ENCODE measurements at places on chromosomes 2 and 18.

- no peaks in the 10 kb centered on the region for H3K27me3 ChIP-seq
- H3K36me3 ChIP-seq: peaks cover 12% of the 10 kb centered on the region
- no peak overlapping the region for H3K4me3 ChIP-seq
- H3K27ac ChIP-seq: no peak overlapping the region
- DNase-seq: peak; percentile 31
- peaks cover 9% of the 10 kb centered on the region for H3K4me1 ChIP-seq
Observed at GRCh38 chr2:3488061-3488531, 31.2 kb downstream of the ADI1 start.

DNA sequence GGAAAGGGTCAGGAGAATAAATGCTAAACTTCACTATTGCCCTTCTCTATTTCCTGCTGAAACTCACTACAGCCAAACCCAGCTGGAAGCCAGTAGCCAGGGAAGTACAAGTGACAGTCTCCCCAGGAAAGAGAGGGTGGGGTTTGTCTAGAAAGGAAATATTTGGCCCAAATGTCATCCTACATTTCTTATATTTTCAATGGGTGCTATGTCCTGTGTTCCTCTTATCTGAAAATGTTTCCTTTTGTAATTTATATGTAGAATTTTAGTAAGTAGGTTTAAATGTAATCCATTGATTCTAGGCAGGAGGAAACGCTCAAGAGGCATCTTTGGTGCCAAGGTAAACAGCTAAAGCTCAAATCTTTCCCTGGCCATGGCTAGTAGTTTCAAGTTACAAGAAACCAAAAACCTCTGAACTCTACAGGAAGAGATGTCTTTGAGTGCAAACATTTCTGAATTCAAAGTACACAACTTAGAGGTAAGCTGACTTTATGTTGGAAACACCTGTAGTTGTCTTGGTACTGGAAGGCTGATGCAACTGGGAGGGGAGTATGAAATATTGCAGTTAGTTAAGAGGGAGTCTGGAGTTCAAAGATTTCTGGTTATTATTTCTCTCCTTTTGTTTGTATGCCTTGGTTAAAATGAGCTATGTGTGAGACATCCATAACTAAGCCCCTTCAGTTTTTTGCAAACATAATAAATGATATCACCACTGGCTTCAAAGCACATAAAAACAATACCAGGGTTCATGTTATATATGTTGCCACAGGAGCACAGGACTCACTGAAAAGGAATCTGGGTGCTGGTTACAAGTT is 356.1 kb upstream of the ZC3H15 start:
- H3K4me3 ChIP-seq: no peak overlapping the region
- H3K4me1 ChIP-seq: peaks cover 8% of the 10 kb centered on the region
- no peaks in the 10 kb centered on the region for H3K36me3 ChIP-seq

DNA sequence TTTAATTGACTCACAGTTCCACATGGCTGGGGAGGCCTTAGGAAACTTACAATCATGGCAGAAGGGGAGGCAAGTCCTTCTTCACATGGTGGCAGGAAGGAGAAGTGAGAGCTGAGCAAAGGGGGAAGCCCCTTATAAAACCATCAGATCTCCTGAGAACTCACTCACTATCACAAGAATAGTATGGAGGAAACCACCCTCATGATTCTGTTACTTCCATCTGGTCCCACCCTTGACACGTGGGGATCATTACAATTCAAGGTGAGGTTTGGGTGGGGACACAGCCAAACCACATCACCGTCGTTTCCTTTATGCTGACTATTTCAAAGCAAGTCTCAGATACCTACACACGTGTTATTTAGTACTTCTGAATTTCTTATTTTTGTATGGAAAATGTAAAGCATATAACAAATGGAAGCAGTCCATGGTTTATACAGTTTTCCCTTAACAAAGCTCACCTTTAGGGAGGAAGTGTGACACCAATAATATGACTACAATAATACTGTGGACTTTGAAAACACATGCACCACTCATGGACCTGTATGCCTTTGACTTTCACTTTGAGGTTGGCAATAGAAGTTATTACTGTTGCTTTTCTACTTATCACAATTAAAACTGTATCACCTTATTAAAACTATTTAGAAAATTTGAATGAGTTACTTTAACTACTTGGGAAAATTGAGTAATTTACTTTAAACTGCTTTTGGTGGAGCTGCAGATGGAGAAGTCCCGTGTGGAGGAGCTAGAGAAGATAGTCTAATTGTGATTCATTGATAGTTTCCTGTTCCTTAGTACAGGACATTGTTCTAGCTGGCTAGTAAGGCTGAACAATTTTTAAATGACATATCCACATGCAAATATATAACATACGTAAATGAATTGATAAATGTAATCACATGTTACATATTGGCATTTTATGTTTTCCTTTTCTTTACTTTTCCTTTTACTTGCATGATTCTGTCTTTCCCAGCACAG is 37.3 kb downstream of the MTCL1 start:
- H3K4me1 ChIP-seq: peaks cover 6% of the 10 kb centered on the region
- no peaks in the 10 kb centered on the region for H3K27me3 ChIP-seq
- no peak overlapping the region for H3K4me3 ChIP-seq
- no peak overlapping the region for H3K27ac ChIP-seq

DNA sequence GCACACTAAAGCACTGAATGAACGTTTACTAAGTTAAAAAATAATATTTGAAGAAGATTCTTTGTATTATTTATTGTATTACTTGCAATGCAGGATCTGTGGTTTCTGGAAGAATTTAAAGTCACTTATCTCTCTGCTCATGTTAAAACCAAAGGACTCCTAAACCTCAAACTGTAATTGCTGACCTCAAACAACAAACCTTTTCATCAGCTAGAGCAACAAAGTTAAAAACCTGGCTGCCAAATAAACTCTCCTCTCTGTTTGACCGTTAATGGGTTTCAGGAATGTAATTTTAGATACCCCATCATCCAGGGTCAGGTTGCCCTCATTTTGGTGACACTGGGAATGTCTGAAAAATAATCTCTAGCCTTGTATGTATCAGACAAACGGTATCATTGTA is 239.1 kb downstream of the TGIF1 start:
- no peak overlapping the region for H3K27ac ChIP-seq
- H3K36me3 ChIP-seq: no peaks in the 10 kb centered on the region
- no peaks in the 10 kb centered on the region for H3K27me3 ChIP-seq
- no peak for DNase-seq

- peak overlapping the region; percentile 58 for H3K27ac ChIP-seq
- no peaks in the 10 kb centered on the region for H3K27me3 ChIP-seq
- no peak for DNase-seq
- no peaks in the 10 kb centered on the region for H3K36me3 ChIP-seq
- peaks cover 7% of the 10 kb centered on the region for H3K4me1 ChIP-seq
Observed at GRCh38 chr2:129302106-129302505, 677.4 kb upstream of the RAB6C start.
